ENCODE measurements at places on chromosomes 6 and 20. TPM values are rescaled to one million over a fixed set of nuclear protein-coding genes. Genes with fewer than 3 reads are reported as not detected.

The MRPL14 gene
- total RNA-seq: 75.9 TPM

The ANGPT4 gene
- total RNA-seq: not detected

The ARMH2 gene
- not detected for total RNA-seq

The F13A1 gene
- 0.16 TPM for total RNA-seq

The COL20A1 gene
- not detected for total RNA-seq

Measured in mesangial cell (primary cell).